ENCODE measurements at places on chromosomes 5 and 9. TPM values are rescaled to one million over a fixed set of nuclear protein-coding genes. Genes with fewer than 3 reads are reported as not detected.

The RMRP gene
- 28,996 TPM for total RNA-seq

The NSA2 gene
- total RNA-seq = 81.9 TPM

The ARL14EPL gene
- total RNA-seq = not detected

The GOLGA1 gene
- 30.5 TPM for total RNA-seq

The RORB gene
- total RNA-seq = 0.17 TPM

The TMC1 gene
- not detected for total RNA-seq

The ZNF79 gene
- 10.9 TPM for total RNA-seq

The DAP gene
- 71.1 TPM for total RNA-seq

The CDKN2B-AS1 gene
- 2.5 TPM for total RNA-seq

The TMEM167A gene
- total RNA-seq = 49.5 TPM

The RUSC2 gene
- 17.5 TPM for total RNA-seq

The ENTREP1 gene
- 0.94 TPM for total RNA-seq

The ABLIM3 gene
- 32.9 TPM for total RNA-seq

The CCL21 gene
- 151 TPM for total RNA-seq
